ENCODE measurements at places on chromosomes 4 and X.

DNA sequence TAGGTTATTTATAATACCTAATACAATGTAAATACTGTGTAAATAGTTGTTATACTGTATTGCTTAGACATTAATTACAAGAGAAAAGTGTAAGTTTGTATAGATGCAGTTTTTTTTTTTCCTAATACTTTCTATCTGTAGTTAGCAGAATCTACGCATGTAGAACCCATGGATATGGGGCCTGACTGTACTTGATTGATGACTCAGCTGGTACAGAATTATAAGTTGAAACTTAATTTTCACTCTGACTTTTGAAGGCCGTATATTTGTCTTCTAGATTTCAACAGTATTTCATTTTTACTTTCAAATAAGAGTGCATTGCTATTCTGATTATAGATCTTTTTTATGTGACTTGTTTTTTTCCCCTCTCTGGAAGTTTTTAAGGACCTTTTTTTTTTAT, 30.8 kb upstream of the NDUFC1 start:
- DNase-seq: no peak

- no peak for DNase-seq
These were observed 811 bp downstream of the TMEM187 start for GRCh38 chrX:153973127-153974002.

GRCh38 chrX:107571296-107571998, 56.9 kb upstream of the PRPS1 start:
- DNase-seq: no peak

- DNase-seq: no peak
These were observed 1.0 kb downstream of the NDST3 start for GRCh38 chr4:118035309-118035708.

GRCh38 chrX:119040432-119040831, 32.4 kb upstream of the CT47C1 start:
- DNase-seq: no peak

- DNase-seq: no peak
These were observed 55.2 kb downstream of the CLOCK start for GRCh38 chr4:55491486-55491885.

DNA sequence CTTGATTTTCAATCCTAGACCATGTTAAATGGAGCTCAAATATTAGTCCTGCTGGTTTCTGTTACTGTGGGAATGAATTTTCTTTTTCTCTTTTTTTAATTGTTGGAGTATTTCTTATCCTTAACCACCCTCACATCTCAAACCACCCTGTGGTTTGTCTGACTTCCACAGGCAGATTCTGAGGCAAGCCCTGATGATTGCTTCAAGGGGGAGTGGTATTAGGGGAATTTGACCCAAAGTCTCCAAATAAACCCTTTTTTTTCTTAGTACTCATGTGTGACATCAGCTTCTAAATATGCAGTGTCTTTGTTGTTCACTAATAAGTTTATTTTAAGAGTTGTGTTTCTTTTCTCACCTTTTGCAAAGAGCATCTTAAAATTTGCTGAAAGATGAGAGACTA, 810.3 kb downstream of the IL1RAPL1 start:
- DNase-seq: no peak

DNA sequence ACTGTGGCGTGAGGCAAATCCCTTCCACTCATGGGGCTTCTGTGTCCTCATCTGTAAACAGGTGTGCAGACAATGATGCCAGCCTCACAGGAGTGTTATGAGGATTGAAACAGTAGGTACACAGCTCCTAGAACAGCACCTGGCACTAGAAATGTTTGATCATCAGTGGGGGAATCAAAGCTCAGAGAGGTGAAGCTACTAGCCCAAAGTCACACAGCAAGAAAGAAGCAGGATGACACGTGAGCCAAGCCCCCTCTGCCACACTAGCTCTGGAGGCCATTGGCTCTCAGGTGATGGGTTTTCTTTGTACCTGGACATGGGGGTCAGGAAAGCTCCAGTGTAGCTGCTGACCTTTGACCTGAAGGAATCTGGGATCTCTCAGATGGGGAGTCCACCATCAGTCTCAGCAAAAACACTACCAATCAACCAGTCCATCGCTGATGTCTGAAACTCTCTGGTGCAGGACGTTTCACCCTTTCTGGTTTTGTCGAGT, 13.4 kb upstream of the SLC2A9 start:
- no peak for DNase-seq

DNA sequence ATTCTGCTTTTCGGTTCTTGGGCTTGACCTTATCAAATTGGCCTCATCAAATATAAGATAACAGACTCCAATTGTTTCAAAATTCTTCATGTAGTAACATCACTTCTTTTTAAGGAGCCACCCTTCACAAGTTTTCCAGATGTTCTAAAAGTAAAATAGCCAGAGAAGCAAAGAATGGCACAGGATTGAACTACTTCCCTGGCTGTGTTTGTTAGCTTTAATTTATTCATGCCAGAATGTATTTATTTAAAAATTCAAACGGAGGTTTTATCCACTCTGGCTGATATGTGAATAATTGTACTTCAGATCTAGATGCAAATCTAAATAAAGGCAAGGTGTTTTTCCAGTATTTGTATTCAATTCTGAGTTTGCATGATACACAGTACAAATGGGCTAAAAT, 581.3 kb upstream of the TENM3 start:
- DNase-seq: no peak

DNA sequence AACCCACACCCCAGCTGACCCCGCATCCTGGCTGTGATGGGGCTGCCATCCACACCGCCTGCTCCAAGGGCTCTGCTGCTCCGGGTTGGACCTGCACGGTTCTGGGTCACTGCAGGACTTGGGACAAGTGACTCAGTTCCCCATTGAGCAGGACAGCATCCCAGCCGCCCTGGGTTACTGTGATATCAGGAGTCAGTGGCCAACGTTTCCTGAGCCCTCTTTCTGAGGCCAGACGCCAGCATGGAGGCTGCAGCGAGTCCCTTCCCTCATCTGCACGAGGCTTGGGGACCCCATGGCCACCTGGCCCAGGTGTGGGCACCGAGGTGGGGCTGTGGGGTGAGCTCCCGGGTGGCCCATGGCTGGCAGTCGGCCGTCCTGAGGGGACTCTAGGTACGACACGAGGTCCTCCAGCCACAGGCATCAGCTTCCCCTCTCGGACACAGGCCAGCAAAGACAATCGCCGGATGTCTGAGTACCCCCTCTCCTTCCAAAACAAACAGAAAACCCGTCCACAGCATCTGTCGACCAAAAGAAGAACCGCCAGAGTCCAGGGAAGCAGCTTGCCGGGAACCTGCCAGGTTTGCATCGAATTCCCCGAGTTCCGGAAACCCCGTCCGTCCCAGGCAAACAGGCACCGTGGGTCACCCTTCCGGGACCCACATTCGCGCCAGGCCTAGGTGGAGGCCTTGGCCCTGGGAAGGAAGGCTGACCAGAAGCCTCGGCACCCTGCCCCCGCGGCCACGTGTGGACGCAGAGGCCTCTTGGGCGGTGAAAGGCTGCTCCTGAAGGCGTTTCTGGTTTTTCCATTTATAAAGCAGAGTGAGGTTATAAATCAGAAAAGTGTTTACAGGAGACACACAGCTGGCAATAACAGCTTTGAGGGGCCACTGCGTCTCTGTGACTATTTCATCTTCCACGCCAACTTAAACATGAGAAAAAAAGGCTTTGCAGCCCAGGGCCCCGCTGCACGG, 136.0 kb downstream of the FAM53A start:
- DNase-seq: no peak

DNA sequence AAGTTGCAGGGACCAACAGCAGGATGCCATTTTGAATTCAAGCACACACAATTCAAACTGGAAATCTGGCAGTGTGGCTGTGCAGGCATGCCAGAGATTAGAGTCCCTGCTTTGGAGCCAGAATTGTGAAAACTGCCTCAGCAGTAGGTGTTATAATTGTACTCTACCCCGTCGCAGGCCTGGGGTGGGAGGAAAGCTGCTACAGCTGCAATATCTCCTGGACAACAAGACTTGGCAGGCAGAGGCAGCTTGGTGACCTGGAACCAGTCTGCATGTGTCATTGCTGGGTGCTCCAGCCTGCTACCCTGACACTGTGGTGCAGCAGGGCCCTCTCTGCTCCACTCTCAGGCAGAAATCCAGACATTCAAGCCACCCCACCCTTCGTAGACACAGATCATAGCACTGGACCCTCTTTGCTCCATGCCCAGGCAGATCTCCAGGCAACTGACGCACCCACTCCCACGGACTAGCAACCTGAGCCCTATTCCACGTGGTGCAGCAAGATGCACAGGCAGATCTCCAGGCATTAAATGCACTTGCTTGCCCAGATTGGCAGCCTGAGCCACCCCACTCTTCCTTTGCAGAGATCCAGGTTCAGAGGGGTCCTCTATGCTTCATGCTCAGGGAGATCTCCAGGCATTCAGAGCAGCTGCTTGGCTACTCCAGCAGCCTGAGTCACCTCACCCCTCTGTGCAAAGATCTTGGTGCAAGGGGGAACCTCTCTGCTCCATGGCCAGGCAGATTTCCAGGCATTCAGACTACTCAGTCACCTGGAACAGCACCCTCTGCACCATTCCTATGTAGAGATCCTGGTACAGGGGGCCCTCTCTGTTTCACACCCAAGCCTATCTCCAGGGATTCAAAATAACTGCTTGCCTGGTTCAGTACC, 140.5 kb downstream of the LRBA start:
- no peak for DNase-seq

DNA sequence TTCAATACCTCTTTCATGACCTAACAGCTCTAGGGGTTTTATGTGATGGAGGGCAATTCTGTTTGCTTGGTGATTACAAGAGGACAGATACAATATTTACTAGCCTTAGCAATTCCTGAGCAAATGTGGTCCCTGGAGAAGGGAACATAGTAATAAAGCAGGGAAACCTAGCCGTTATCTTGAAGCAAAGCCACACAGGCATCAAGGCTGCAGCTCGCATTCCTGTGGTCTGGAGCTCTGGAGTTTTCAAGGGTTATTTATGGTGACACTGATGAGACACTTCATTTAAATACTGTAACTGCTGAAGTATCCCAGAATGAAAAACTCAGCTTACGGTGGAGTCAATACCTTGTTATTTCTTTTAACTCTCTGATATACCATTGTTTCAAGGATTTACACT, 66.8 kb downstream of the AFF2 start:
- DNase-seq: no peak

DNA sequence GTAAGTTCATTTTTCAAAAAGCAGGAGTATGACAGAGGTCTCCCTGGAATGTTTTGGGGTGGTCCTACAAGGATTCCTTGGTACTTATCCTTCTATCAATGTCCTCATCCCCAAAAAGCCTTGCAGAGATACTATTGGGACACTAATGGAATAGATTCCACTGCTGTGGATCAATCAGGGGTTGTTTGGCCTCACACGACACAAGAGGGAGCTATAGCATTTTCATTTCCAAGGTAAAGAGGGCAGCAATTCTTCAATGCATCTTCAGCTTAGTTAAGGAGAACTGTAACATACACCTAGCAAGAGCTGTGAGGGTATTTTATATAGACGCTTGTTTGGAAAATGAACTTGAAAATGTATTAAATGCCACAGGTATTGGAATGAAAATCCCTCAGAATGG, 50.9 kb downstream of the USP26 start:
- peak; percentile 1 for DNase-seq

DNA sequence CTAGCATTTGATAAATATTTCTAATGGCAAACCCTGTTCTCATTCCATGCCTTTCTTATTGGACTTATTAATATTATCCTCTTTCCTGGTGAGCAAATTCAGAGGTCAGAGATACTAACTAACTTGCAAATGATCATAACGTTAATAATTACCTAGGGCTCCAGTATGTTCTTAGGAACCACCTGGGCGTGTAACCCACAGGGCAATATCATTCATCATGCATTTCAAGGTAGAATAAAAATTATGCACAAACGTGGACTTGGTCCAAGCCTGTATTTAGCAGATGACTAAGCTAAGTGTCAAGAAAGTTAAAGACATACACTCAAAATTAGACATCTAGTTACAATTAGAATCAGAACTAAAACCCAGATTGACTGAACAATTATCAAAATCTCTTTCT, 850.1 kb downstream of the TRIML1 start:
- no peak for DNase-seq

DNA sequence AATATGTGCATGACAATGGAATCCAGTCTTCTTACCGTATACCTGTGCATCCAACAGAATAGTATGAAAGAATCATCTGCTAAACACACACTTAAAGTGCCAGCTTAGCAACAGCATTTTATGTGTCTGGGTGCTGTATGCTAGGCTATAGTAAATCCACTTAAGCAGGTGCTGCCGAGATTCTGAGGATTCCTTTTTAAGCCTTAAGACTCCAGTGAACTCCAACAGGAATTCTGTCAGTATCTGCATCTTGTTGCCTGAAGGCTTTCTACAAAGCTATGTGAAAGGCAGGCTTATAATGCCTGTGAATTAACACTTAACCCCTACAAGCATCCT, 1076.4 kb upstream of the PABPC4L start:
- no peak for DNase-seq

DNA sequence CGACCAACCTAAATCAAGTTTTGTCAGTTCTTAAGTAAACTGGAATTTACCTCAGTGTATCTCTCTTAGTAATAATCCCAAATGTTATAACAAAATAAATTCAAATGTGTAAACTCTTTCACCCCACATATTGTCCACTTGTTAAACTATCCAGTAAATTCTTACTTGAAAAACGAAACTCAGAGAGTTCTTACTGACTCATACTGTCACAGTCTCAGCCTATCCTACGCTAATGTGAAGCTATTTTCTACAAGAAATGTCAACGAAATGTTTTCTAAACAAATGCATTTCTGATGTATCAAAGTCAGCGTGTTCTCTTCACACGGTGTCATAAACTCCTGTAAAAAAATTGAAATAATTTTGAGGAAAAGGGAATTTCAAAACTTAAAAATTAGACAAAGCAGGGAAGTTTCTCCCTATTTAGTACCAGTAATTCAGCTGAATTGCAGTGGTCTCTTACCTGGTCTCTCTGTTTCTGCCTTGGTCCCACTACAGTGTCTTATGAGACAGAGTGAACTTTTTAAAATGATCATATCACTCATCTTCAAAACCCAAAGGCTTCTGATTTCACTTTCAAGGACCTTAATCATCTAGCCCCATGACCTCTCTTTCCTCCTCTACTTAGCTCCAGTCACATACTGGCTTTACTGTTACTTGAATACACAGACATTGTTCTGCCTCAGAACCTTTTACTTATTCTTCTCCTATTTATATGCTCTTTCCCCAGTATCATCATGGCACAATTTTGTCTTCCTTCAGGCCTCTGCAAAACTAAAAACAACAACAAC, 63.3 kb downstream of the DCAF8L1 start:
- DNase-seq: no peak

GRCh38 chrX:40109288-40110008, 11.7 kb upstream of the BCOR start:
- DNase-seq: no peak

- DNase-seq: no peak
These were observed 6.2 kb downstream of the MBNL3 start for GRCh38 chrX:132482632-132483031.

DNA sequence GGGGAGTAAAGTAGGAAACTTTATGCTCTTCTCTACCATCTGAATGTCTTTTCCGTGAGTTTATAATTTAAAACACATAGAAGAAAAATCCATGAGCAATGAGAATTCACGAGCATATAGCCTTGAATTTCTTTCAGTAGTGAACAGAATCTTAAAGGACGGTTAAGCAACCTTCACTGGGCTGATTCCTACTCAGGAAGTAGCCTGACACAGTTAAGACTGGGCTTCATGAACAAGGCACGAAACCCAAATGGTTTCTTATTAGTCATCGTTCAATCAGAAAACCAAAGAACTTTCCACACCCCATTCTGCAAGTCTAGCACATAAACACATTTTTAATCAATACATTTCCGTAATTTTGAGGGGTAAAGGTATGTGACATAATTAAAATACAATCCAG, 95.8 kb downstream of the SH3KBP1 start:
- DNase-seq: no peak

GRCh38 chr4:100540131-100540530, 22.3 kb upstream of the EMCN start:
- no peak for DNase-seq

Measured in SK-N-MC (cell line).